ENCODE measurements at places on chromosomes 6 and 20. TPM values are rescaled to one million over a fixed set of nuclear protein-coding genes. Genes with fewer than 3 reads are reported as not detected.
A peak's percentile ranks its signal among the peaks of the same experiment; 100 is the strongest.

- peak; percentile 15 for DNase-seq
Measured at GRCh38 chr6:167141667-167142432, 15.9 kb downstream of the GPR31 start.

The ULBP1 gene
- 5.0 TPM for polyA plus RNA-seq

The PPIL6 gene
- polyA plus RNA-seq = 12.2 TPM

- DNase-seq = no peak
Measured at GRCh38 chr20:17636523-17637412, 45.3 kb downstream of the RRBP1 start.

The SALL4 gene
- 18.5 TPM for polyA plus RNA-seq

- DNase-seq = no peak
Measured at GRCh38 chr6:40054186-40054585, 119.9 kb upstream of the MOCS1 start.

DNA sequence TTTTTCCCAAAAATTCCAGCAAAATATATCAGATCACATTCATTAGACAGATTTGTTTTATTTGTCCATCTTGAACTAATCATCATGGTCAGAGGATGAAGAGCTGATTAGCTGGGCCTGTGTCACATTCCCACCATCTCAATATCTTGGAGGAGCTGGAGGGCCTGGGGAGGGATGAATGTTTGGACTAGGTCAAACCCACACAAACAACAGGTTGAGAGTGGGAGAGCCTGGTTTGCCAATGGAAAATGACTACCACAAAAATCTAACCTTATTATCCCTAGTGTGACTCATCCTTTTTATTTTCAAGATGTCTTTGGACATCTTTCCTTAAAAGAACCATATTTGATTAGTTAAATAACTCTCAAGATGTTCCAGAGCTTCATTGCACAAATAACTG is 242.4 kb downstream of the OGFRL1 start:
- no peak for DNase-seq

The KHDC1 gene
- 10.8 TPM for polyA plus RNA-seq

- DNase-seq = no peak
Measured at GRCh38 chr6:163883984-163884383, 469.5 kb downstream of the QKI start.

GRCh38 chr6:140732155-140732554 is 1357.7 kb upstream of the CITED2 start:
- no peak for DNase-seq

The CASS4 gene
- polyA plus RNA-seq = 24.1 TPM

DNA sequence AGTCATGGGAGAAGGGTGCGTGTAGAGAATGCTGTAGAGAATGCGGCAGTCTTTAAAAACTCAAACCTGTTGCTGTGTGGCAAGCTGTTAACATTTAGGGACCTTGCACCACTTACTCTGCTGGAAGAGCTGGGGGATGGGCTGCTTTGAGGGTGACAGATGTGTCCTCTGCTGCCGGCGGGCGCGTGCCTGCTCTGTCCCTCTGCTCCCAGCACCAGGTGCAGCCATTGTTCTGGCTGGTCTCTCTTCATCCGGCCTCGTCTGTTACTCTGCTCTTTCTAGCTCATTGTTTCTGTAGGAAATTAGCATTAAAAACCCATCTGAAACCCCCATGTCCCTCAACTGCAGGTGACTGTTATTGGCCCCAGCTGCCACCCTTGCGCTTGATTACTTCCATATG is 78.5 kb downstream of the CBFA2T2 start:
- no peak for DNase-seq

- no peak for DNase-seq
Measured at GRCh38 chr6:104613416-104614001, 246.2 kb downstream of the HACE1 start.

- DNase-seq = no peak
Measured at GRCh38 chr6:105651969-105652368, 249.1 kb upstream of the PREP start.

DNA sequence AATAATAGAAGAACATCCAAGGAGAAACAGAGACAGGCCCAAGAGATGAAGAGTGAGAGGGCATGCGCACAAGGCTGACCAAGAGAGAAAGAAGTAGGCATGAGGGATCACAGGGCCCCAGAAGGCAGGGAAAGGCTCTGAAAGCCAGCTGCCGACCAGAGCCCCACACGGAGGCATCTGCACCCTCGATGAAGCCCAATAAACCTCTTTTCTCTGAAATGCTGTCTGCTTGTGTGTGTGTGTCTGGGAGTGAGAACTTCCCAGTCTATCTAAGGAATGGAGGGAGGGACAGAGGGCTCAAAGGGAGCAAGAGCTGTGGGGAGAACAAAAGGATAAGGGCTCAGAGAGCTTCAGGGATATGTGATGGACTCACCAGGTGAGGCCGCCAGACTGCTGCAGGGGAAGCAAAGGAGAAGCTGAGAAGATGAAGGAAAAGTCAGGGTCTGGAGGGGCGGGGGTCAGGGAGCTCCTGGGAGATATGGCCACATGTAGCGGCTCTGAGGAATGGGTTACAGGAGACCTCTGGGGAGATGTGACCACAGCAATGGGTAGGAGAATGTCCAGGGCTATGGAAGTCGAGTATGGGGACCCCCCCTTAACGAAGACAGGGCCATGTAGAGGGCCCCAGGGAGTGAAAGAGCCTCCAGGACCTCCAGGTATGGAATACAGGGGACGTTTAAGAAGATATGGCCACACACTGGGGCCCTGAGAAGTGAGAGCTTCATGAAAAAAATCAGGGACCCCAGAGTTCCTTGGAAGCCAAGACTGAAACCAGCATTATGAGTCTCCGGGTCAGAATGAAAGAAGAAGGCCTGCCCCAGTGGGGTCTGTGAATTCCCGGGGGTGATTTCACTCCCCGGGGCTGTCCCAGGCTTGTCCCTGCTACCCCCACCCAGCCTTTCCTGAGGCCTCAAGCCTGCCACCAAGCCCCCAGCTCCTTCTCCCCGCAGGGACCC is 981 bp upstream of the TNF start:
- DNase-seq = no peak

- no peak for DNase-seq
Measured at GRCh38 chr6:113671421-113671820, 185.7 kb upstream of the MARCKS start.

- DNase-seq = no peak
Measured at GRCh38 chr6:26502626-26503025, 2.5 kb downstream of the BTN1A1 start.

- DNase-seq = no peak
Measured at GRCh38 chr6:33251395-33252012, 20.2 kb downstream of the VPS52 start.

The OTOR gene
- not detected for polyA plus RNA-seq

The ZC3H12D gene
- polyA plus RNA-seq = 0.64 TPM

GRCh38 chr6:40721271-40721952 is 134.2 kb upstream of the LRFN2 start:
- no peak for DNase-seq

The RIPOR2 gene
- polyA plus RNA-seq = 5.8 TPM

The SLC22A16 gene
- polyA plus RNA-seq = 0.23 TPM

- no peak for DNase-seq
Measured at GRCh38 chr20:8427419-8428040, 295.5 kb downstream of the PLCB1 start.

The DACT2 gene
- polyA plus RNA-seq = 41.5 TPM

The PAK5 gene
- polyA plus RNA-seq = 0.33 TPM

- DNase-seq = no peak
Measured at GRCh38 chr20:17572034-17572638, 2.3 kb downstream of the DSTN start.

GRCh38 chr6:121319112-121319553 is 15.1 kb downstream of the TBC1D32 start:
- no peak for DNase-seq

- DNase-seq = no peak
Measured at GRCh38 chr6:165704045-165704748, 41.2 kb upstream of the PDE10A start.

Data from right lung (tissue), 10 donors.